ENCODE measurements at places on chromosomes 1 and 21.
A peak's percentile ranks its signal among the peaks of the same experiment; 100 is the strongest.

GRCh38 chr1:8701794-8702471 lies 115.5 kb downstream of the RERE start:
- DNase-seq: no peak

DNA sequence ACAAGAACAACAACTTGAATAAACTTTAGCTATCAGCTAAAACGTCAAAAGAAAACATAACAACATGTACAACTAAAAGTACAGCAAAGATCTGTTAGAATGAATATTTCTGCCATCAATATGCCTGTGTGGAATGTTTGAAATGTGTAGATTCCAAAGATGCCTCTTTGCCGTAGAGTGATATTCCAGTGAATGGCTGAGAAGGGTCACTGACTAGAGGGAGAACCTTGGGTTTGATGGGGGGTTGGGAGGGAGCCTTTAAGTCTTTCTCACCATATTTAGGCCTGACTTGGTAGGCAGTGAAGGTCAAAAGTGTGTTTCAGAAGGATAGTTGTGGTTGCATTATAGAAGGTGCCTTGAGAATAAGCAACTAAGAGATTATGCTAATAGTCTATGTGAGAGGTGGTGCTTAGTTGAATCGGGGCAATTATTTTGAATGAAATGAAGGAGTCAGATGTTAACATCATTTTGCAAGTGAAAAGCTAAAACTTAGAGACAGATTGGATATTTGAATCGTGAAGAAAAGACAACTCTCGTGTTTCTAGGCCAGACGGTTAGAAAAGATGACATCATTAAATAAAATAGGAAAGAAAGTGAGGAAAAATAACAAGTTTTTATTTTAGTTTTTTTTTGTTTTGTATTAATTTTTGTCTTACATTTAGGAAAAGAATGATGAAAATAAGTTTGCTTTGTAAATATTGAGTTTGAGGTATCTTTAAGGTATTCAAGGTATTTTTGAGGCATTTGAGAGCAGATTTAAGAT lies 53.8 kb downstream of the PLA2G4A start:
- no peak for DNase-seq

DNA sequence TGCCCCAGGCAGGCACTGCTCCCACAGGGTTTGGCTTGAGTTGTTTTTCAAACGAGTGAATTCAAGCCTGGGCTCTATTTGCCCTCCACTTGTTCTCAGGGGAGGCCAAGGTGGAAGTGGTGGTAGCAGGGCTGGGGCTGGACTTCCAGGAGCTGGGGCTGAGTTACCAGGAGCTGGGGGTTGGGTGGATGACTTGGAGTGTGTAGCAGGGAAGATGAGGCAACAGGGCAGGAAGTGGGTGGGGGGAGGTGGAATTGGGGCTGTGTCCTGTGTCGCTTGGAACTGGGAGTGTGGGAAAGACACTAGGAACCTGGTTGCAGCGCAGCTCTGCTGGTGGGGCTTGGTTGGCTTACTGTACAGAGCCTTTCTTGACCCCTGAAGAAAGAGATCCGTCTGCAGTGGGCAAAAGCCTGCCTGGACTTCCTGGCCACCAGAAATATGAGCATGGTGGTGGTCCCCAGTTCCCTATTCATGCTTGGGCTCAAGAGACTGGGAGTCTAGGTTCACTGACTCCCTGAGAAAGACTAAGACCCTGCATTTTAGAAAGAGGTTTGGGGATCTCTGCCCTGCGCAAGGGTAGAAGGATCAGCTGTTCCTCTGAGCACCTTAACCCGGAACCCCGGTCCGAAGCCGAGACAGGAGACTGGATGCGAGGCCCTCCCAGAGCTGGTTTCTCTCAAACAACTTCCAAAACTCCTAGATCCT lies 3.1 kb downstream of the TFAP2E start:
- no peak for DNase-seq

DNA sequence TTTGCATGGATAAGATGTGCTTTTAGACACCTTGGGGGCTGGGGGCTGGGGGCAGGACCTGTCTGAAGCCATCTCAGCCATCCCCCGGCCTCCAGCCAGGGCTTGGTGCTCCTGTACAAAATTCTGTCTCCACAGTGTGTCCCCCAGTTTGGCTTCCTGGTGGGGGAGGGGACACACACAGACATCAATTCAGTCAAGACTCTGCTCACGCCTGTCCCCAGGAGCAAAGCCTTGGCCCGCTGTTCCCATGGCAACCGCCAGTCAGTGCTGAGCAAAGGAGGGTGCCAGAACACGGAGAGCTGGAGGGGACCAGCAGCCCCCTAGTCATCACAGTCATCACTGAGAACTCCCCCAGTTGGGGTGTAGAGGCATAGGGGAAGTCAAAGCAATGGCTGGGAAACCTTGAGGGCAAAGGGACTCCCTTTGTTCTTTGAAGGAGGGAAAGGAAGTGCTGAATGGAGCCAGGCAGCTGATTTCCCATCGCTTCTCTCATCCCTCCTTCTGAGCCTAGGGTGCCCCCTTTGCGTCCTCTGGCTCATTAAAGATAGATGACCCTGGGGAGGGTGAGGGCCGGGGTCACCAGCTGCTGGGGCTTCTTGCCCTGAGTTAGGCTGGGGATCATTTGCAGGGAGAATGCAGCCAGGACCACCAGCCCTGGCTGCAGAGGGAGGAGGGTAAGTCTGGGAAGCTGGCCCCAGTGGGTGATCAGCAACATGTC lies 134.9 kb upstream of the IPO9 start:
- DNase-seq: no peak

DNA sequence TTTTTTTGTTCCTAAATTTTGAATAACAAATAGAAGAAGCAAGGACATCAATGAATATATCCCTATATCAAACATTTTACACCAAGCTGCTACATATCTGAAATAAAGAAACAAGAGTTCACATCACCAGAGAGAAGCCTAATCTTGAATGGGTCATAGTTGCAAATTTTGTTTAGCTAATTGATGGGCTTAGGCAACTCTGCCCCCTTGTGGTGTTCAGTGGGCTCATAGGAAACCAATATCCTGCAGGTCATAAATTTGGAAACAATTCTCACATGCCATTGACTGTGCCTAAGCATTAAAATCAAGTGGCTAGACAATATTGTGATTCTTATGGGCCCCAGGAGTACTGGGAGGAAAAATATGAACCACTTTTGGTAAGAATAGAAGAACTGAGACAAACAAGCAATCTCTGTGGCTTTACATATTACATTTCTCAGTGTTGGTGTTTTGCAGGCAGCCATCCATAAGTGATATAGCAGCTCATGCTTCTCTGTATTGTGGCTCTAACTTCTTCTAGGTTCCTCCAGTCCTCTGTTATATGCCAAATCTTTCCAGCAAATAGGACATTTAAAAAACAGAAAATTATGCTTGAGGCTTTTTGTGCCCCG lies 1262.8 kb upstream of the PRMT6 start:
- DNase-seq: no peak

- no peak for DNase-seq
Observed at GRCh38 chr1:233723387-233723786, 109.5 kb downstream of the KCNK1 start.

GRCh38 chr1:86773341-86774288 lies 69.2 kb downstream of the SH3GLB1 start:
- no peak for DNase-seq

DNA sequence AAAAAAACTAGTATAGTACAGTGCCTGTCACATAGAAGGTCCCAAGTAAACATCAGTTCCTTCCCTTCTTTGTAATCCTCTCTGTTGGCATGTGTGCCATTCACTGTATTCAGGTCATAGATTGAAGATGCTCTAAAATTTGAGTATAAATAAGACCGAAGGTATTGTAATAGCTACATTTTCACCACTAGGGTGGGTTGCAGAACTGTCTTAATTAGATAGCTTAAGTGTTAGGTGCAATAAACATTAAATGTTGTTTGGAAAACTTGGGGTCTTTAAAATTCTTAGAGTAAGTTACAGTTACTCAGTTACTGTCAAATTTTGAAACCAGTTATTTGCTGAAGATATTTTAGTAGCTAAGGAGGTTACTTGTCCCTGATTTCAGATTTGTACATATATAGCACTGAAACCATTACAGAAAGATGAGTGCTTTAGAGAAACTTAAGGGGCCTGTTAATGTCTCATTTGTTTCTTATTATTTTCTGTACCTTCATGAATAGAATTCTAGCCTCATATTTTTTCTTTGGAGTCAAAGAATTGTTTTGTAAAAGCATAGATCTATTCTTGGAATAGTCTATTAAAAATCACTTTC lies 24.3 kb downstream of the PER3 start:
- no peak for DNase-seq

DNA sequence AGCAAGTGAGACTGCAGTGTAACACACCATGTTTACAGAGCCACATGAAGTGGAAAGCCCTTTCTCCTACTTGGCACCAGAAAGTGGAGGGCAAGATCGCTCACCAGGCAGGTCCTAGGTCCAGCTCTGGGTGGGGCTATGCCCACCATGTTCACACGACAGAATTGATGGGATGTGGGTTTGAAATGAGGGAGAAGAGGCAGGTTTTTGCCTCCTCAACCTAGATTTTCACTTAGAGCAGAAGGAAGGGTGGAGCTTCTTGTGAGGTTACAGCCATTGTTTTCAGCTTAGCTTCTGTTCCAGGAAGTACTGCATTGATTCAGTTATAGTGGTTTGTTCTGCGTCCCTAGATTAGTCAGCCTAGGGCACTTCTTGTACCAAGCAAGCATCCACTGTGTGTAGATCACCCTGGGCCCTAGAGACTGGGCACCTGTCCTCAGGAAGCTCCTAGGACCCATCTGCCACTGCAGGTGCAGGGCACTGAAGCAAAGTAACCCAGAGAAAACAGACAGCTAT lies 2.3 kb downstream of the CD53 start:
- DNase-seq: no peak

- no peak for DNase-seq
Observed at GRCh38 chr1:111110197-111110899, 29.5 kb downstream of the DRAM2 start.

DNA sequence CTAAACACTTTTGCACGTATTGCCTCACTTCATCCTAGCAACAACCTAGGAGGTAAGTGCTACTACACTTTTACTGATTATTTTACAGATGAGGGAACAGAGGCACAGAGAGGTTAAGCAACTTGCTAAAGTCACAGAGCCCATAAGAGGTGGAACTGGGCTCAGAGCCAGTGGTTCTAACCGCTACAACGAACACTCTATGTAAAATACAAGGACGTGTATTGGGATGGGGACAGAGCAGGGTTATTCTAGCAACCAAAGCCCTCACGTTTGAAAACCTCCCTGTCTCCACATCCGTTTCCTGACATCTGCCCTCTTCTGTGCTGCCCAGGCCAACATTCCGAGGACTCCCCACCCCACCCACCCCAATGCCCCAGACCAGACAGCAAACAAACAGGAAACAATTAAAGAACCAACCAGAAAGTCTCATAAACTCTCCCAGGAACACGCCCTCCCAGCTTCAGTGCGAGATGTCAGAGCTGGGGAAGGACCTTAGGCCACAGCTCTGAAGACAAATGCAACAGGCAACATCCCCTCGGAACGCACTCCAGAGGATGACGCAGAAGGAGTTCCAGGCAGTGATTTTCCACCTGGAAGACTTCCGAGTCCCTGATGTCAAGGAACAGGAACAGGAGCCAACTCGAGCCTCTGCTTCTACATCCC lies 41.1 kb downstream of the GLIS1 start:
- no peak for DNase-seq

- DNase-seq: no peak
Observed at GRCh38 chr21:46091631-46092025, 6.3 kb upstream of the COL6A2 start.

DNA sequence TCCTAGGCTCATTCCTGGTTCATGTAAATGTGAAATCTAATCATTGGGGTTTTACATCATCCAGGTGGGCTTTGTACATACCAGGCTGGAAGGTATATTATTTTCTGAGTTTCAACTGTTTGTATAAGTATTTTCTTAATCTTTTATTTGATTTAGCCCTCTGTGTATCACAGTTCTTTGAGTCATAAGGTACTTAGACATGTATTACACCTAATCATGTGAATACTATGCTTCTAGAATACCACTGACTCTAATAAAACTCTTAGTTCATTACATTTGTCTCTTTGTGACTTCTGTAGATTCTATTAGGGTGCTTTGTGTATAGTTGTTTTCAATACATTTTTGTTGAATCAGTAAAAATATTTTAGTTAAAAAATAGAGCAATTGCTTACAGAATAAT lies 92.8 kb downstream of the ZFYVE9 start:
- no peak for DNase-seq

GRCh38 chr1:13949546-13949945 lies 249.6 kb downstream of the PRDM2 start:
- no peak for DNase-seq

- no peak for DNase-seq
Observed at GRCh38 chr1:1664941-1665814, 6.4 kb upstream of the CDK11B start.

DNA sequence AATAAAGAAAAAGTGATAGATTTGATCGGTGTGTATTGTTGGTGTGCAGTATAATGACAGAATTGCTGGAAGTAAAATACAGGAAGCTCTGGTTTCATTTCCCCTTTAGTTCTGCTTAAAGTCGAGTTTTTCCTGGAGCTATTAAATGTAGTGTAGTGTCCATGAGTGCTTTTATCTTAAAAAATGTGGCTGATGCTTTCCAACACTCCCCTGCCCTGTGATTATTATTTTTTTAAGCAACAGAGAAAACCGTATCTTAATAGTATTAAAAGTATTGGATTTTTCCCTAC lies 1.1 kb downstream of the LGALS8 start:
- DNase-seq: no peak

GRCh38 chr1:228085287-228085951 lies 2.9 kb downstream of the ARF1 start:
- no peak for DNase-seq

- DNase-seq: no peak
Observed at GRCh38 chr1:16420424-16421118, 16.7 kb downstream of the SPATA21 start.

- peak; percentile 74 for DNase-seq
Observed at GRCh38 chr1:64343105-64343822, 126.7 kb upstream of the CACHD1 start.

- no peak for DNase-seq
Observed at GRCh38 chr1:34988581-34988980, 3.4 kb upstream of the TMEM35B start.

- peak; percentile 56 for DNase-seq
Observed at GRCh38 chr1:10796029-10796944, at the start of gene CASZ1. CASZ1 (minus strand) TSS chr1:10796646; CDS start chr1:10693889, 102,757 bp downstream.

DNA sequence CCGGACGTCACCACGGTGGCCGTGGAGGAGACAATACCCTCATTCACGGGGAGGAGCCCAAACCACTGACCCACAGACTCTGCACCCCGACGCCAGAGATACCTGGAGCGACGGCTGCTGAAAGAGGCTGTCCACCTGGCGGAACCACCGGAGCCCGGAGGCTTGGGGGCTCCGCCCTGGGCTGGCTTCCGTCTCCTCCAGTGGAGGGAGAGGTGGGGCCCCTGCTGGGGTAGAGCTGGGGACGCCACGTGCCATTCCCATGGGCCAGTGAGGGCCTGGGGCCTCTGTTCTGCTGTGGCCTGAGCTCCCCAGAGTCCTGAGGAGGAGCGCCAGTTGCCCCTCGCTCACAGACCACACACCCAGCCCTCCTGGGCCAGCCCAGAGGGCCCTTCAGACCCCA lies 7.0 kb downstream of the TNFRSF14 start:
- no peak for DNase-seq

DNA sequence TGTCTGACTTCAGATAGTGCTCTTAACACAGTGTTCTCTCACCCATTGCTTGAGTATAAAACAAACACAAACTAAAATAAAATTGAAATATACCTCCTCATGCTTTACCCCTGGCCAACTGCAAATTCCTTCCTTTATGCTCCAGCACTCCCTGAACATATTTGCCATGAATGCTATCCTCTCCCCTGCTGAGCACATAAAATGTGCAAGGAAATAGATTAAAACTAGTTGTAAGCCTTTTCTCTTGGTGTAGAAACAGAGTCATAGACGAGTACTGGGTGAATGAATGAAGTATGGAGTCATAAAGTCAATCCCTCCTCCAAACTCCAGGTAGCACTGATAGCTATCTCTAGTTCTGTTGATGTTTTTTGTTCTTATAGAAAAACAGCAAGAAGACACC lies 2.6 kb downstream of the GPR161 start:
- DNase-seq: no peak
